Stomach (tissue), 19 donors: ENCODE measurements at places on chromosomes 5 and 9. TPM values are rescaled to one million over a fixed set of nuclear protein-coding genes. Genes with fewer than 3 reads are reported as not detected.

GRCh38 chr9:27088981-27089380, 20.0 kb upstream of the TEK start:
- no peak overlapping the region for H3K4me3 ChIP-seq
- no peaks in the 10 kb centered on the region for H3K27me3 ChIP-seq
- no peaks in the 10 kb centered on the region for H3K36me3 ChIP-seq
- H3K4me1 ChIP-seq, result peaks cover 16% of the 10 kb centered on the region
- H3K27ac ChIP-seq, result no peak overlapping the region

- no peaks in the 10 kb centered on the region for H3K4me1 ChIP-seq
- H3K36me3 ChIP-seq, result no peaks in the 10 kb centered on the region
- no peak overlapping the region for H3K4me3 ChIP-seq
- H3K27me3 ChIP-seq, result no peaks in the 10 kb centered on the region
Observed at GRCh38 chr5:80607832-80608231, 37.8 kb upstream of the ANKRD34B start.

GRCh38 chr5:122761115-122761514, 13.8 kb upstream of the SNX2 start:
- no peak for DNase-seq
- no peak overlapping the region for H3K27ac ChIP-seq
- H3K4me1 ChIP-seq, result no peaks in the 10 kb centered on the region
- no peak overlapping the region for H3K4me3 ChIP-seq
- H3K36me3 ChIP-seq, result no peaks in the 10 kb centered on the region
- H3K27me3 ChIP-seq, result no peaks in the 10 kb centered on the region

DNA sequence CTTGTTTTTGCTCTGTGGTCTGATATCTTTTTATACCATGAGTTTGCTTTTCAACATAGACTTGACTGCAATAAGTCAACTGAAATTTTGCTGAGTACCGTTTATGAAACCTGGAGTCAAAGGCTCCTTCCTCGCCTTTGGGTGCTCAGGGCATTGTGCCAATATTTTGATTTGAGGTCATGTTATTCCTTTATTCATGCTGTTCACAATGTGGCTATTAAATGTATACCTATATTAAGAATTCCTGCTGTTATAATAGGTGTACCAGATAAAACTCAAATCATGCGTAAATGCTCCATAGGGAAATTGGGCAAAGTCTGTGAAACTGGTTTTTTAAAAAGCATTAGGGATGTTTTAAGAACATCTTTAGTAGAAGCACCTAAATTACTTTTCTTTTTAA, 334.0 kb upstream of the NUDT12 start:
- no peak for DNase-seq
- no peaks in the 10 kb centered on the region for H3K4me1 ChIP-seq
- no peaks in the 10 kb centered on the region for H3K36me3 ChIP-seq
- no peak overlapping the region for H3K27ac ChIP-seq
- H3K27me3 ChIP-seq, result no peaks in the 10 kb centered on the region

GRCh38 chr5:171425596-171426244, 6.3 kb downstream of the FGF18 start:
- peaks cover 8% of the 10 kb centered on the region for H3K27me3 ChIP-seq
- peak; percentile 13 for DNase-seq
- no peak overlapping the region for H3K27ac ChIP-seq
- no peaks in the 10 kb centered on the region for H3K36me3 ChIP-seq
- no peak overlapping the region for H3K4me3 ChIP-seq

GRCh38 chr9:37947977-37948376, 44.0 kb upstream of the SLC25A51 start:
- no peaks in the 10 kb centered on the region for H3K27me3 ChIP-seq
- DNase-seq, result no peak
- H3K27ac ChIP-seq, result no peak overlapping the region
- H3K36me3 ChIP-seq, result peaks cover 72% of the 10 kb centered on the region

GRCh38 chr5:110925398-110925797, 146.1 kb upstream of the TSLP start:
- H3K27me3 ChIP-seq, result no peaks in the 10 kb centered on the region
- no peak overlapping the region for H3K4me3 ChIP-seq
- DNase-seq, result no peak

Gene DAP
- total RNA-seq, result 9.3 TPM

Gene NTRK2
- total RNA-seq, result 1.4 TPM
